ENCODE measurements at places on chromosomes 12 and 14.

GRCh38 chr12:65189028-65189718 is 19.8 kb downstream of the LEMD3 start:
- DNase-seq: no peak

DNA sequence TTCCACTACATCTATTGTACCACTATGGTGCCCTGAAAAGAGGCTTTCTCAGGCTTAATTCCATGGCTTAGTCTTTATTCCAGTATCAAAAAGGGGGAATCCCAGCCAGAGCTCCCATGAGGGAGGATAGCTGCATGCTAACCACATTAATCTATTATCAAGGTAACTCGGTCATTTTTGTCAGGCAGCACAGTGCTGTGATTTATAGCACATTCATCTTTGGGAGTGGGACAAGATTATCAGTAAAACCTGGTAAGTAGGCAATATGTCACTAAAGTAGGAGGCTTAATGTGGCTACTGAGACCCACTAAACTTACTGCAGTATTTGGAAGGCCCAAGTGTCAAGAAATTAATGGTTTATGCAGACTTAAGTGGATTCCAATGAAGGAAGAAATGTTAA is 58.9 kb downstream of the DAD1 start:
- DNase-seq: no peak

DNA sequence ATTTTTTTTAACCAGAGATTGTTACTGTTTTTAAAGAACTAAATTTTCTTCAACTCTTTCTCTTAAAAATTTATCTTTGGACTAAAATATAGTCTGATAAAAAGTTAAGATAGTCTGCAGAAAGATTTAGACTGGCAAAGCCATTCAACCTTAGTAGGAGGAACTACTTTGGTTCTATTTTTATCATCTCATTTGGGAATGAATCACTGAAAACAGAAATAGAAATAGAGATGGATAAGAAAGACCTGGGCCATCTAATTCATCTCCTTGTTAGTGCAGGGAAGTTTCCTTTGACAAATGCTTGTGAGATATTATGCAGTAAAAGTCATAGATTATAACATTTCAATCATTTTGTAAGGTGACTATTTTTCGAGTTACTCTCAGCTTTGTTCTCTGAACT is 263.2 kb upstream of the NPAS3 start:
- DNase-seq: no peak

- no peak for DNase-seq
Measured at GRCh38 chr14:92507174-92507768, 6.3 kb upstream of the RIN3 start.

DNA sequence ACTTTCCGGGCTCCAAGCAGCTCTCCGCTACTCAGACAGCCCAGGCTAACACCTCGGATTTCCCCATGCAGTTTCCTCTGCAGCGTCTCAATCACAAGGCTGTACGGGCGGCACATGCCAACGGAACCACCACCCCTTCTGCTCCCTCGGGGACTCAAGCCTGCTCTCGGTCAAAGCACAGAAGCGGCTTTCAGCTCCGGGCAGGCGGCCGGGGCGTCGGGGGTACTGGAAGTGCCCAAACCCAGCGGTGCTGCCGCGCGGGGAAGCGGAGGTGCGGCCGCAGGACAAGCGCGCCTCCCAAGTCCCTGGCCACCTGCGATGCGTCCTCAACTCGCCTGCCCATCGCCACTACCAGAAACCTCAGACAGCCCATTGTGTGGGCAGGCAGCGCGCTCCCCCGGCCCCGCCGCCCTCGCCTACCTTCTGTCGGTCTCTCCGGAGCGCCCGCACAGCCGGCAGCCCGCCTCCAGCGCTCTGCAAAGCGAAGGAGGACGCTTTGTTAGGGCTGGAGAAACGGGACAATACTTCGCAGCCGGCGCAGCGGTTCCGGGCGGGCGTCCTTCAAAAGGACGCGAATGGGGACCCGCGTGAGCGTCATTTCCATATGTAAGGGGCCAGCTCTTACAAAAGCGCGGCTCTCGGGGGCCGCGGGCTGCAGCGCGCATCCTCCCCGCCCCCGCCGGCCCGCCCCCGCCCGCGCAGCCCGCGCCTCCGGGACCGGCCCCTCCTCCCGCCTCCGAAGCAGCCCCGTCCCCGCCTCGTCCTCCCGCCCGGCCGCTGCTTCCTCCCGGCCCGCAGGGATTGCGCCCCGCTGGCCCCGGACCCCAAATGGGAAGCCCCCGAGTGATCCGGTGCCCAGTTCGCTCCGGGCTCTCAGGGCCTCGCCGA is 674 bp downstream of the NIN start:
- DNase-seq: peak; percentile 31

DNA sequence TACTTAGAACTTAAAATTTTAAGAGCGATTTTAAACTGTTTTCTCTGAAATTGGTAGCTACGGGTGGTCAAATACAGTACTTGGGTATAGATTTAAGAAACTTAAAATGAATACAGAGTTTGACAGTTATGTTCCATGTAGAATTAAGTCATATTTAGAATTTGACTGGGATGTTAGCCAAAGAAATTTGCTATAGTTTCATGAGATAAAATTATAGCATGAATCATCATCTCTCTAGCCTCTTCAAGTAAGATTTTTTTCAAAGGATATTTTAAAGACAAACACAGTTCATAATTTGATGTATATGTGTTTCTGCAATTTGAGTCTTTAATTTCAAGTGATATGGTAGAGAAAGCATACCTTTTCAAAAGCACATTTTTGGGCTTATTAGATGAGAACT is 41.0 kb downstream of the ZCRB1 start:
- DNase-seq: no peak

- no peak for DNase-seq
Measured at GRCh38 chr14:20498622-20499021, 6.7 kb upstream of the RNASE10 start.

- no peak for DNase-seq
Measured at GRCh38 chr12:79252358-79253075, 387.9 kb downstream of the SYT1 start.

DNA sequence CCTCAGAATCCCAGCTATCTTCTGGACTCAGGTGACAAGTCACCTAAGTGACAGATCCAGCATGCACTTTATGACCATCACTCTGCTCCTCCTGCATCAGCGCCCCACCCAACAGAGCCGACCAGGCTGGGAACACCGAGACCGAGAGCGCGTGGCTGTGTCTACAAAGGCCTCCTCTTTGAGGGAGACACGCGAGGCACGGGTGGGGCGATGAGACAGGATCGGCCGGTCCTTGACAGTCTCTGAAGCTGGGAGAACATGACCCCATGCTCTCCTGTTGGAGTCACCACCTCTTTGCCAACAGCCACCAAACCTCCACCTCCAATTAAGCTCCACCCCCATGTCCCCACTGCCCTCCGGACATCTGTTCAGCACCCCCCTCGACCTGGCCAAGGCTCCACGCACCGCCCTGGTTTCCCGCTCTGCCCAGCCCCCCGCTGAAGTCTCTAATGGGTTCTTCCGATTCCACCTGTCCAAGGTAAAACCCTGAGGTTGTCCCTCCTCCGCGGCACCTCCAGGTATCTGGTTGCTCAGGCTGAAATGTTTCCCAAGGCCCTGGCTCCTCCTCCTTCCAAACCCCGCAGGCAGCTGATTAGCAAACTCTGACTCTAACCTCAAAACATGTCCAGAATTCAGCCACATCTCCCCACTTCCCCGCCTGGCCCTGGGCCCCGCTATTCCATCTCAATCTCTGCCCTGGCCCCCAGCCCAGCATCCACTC is 31.5 kb downstream of the HSP90AA1 start:
- no peak for DNase-seq

DNA sequence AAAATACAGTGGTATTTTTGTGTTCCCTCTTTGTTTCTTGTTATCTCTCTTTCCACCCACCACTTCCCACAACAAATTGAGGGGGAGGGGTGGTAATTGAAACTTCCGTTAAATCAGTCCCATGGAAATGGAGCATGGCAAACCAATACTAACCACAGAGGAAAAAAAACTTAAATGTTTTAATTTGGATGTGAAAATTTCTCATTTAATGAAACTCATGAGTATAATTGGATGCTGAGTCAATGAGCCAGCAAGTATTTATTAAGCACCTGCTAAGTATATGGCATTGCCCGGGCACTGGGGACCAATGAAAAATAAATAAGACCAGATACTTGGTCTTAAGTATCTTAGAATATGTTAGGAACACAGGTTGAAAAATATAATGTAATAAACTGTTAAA is 147.5 kb downstream of the KCNH5 start:
- DNase-seq: no peak

DNA sequence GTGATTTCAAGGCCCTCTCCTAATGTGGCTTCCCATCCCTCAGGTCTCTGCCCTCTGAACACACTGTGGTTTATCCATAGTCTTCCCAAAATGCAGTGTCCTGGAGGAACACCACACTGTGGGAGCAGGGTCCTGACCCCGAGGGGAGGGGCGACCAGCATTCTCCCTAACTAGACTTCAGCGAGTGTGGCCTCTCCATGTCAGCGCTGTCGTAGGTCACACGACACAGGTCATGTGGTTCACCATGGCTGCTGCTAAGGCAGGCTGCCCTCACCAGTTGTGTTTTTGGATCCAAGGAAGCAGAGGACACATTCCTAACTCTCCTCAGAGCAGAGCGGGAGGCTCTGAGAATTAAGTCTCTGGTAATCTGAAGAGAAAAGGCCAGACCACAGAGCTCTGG is 50.5 kb downstream of the SSH1 start:
- no peak for DNase-seq

DNA sequence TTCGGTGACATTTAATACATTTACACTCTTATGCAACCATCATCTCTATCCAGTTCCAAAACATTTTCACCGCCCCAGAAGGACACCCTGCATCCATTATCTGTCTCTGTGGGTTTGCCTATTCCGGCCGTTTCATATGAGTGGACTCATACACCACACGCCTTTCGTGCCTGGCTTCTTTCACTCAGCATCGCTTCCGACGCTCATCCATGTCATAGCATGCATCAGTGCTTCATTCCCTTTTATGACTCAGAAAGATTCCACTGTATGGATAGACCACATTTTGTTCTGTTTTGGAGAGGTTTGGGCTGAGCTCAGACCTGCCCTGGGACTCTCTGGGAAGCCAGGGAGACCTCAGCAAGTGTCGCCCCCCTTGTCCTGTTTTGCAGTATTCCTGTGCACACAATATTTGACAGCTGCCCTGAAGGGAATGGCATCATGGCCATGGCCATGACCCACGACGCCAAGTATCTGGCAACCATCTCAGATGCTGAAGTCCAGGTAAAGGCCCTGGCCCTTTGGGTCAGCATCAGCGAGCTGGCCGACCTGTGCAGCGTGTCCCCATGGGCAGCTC is 23.8 kb downstream of the CFAP251 start:
- DNase-seq: no peak

- DNase-seq: no peak
Measured at GRCh38 chr12:40688085-40688725, 4.0 kb upstream of the CNTN1 start.

- DNase-seq: peak; percentile 72
Measured at GRCh38 chr14:20683891-20684661, at the start of gene RNASE4. TSS of gene RNASE4 (plus strand) at chr14:20684560. CDS start at chr14:20699372, 14,812 bp downstream.

- no peak for DNase-seq
Measured at GRCh38 chr12:20482491-20483054, 114.2 kb downstream of the PDE3A start.

DNA sequence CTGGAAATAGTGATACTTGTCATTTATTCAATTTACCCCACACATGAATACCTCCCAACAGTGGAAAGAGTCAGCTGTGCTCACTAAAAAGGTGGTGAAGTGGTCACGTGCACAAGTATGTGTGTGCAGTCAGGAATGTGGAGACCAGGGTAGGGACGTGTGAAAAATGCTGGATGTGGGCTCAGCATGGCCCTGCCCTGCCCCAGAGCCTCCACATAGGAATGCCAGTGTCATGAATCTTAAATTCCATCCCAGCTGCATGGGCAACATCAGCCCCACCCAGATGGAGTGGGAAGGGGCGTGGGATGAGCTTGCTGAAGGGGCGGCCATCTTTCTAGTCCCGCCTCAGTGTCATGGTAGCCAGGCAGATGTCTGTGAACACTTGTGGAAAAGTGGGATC is 87.7 kb downstream of the C12orf75 start:
- DNase-seq: no peak

DNA sequence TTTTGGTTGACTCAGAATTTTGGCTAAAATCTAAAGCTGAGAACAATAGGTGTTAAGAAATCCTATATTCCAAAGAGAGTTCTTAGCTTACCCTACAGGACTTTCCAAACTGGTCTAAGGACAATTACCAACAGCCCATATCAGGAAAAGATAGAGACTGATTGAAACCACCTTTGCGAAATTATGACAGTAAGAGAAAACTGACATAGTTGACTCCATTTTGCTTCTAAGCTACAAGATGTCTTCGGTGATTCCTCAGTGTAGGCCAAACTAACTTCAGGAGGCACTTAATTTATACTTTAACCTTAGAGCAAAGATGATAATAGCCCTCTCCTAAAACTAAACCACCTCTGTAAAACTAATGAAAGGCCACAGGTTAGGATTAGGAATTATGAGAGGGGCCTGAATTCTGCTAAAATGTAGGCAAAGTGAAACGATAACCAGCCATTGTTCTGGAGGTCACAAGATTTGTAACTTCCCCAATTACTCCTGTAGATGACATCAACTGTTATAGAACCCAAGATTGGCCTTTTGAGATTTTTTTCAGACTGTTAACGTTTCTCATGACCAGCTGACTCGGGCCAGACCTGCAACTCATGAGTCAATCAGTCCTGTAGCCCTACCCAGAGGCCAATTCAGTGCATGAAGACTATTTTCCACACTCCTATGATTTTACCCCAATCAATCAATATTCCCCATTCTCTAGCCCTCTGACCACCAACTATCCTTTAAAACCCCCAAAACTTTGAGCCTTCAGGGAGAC is 43.0 kb downstream of the KLRG1 start:
- no peak for DNase-seq

DNA sequence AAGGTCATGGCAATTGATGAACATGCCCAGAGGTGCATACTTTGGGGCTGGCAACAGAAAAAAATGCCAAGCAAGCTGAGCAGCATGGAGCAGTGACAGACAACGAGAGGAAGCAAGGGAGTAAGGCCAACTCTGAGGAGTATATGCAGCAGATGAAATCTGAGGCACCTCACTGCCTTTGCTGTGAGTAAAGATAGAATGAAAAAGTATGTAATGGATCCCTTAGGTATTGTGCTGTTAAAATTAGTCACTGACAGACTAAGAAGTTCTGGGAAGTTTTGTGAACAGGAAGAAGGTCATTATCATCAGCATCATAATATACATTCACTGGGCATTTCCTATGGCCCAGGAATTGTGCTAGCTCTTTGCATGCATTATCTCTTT is 269.9 kb downstream of the DUSP6 start:
- DNase-seq: no peak

GRCh38 chr12:111773801-111774551 is 7.2 kb downstream of the ALDH2 start:
- DNase-seq: no peak

GRCh38 chr12:103965255-103965589 is 450 bp upstream of the TDG start:
- DNase-seq: no peak

GRCh38 chr12:8823565-8824300 is 1.3 kb downstream of the A2ML1 start:
- no peak for DNase-seq

- DNase-seq: no peak
Measured at GRCh38 chr14:53367644-53368026, 214.5 kb upstream of the DDHD1 start.

- no peak for DNase-seq
Measured at GRCh38 chr14:96905065-96905464, 107.9 kb downstream of the VRK1 start.

- no peak for DNase-seq
Measured at GRCh38 chr12:76618031-76618430, 58.5 kb upstream of the OSBPL8 start.
